ENCODE measurements at places on chromosomes 12 and 14.

GRCh38 chr12:94806617-94807016 lies 156.3 kb upstream of the TMCC3 start:
- DNase-seq, result no peak

GRCh38 chr12:103495469-103496456 lies at the start of gene C12orf42:
C12orf42 (minus strand) TSS chr12:103495968; CDS start chr12:103478426, 17,542 bp downstream.
- peak; percentile 87 for DNase-seq

- no peak for DNase-seq
Observed at GRCh38 chr12:67419810-67420209, 150.7 kb downstream of the CAND1 start.

GRCh38 chr12:52137746-52138145 lies 54.1 kb downstream of the KRT80 start:
- DNase-seq, result no peak

DNA sequence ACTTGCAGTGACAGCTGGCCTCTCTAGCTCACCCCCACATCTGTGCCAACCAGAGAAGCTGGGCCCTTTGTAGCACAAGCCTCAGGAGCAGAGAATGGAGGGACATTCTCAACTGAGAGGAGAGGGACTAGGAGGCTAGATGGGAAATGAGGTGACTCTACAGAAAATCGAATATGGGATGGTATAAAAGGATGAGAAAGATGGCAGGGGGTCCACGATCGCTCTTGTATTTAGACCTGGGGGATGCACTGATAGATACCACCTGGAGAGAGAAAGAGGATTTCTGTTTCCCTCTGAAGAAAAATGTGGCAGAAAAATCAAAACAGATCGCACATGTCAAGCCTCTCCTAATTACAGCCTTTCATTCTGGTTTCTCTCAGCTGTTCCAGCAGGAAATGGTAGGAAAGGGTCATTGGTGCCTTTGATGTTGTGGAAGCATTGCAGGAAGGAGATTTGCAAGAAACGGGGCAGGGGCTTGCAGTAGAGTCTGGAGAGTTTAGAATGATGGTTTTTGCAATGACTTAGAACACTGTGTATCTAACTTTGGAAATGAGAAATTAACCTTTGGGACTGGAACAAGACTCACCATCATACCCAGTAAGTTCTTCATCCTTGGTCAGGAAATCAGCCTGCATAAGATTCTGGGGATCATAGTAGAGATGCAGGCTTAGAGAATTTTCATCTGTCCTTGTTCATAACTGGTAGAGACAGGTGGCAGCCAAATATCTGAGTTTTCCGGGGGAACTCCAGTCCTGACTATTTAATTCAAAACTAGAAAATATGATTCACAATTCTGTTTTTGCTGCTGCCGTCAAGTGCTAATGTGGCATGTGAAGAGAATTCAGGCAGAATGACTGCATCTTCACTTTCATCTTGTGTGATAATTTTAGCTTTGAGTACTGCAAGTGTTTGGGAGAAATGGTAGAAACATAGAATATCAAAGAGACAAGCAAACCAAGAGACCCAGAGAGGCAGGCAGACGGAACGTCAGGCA lies 98.8 kb downstream of the DAD1 start:
- no peak for DNase-seq

- DNase-seq, result no peak
Observed at GRCh38 chr14:46279776-46280175, 371.8 kb downstream of the RPL10L start.

DNA sequence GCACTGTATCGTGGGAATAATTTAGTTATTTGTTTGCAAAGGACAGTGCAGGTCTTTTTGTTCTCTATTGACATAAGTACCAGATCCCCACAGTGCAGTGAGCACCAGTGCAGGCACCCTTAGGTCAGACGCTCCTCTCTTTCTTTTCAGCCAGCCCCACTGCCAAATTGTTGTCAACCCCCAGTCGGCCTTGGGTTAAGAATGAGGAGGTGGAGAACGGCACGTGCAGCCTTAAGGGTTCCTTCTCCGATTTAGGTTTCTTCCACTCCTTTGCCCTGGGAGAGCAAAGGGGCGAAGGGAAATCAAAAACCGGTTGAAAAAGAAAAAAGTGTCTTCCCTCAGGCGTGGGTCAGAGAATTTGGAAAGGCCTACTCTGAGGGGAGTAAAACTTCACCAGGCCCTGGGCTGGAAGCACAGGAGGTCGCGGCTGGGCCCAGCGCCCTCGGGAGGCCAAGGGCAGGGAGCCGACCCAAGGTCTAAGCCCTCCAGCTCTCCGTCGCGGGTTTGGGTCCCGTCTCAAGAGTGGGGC lies 4.3 kb downstream of the PAX9 start:
- DNase-seq, result no peak

DNA sequence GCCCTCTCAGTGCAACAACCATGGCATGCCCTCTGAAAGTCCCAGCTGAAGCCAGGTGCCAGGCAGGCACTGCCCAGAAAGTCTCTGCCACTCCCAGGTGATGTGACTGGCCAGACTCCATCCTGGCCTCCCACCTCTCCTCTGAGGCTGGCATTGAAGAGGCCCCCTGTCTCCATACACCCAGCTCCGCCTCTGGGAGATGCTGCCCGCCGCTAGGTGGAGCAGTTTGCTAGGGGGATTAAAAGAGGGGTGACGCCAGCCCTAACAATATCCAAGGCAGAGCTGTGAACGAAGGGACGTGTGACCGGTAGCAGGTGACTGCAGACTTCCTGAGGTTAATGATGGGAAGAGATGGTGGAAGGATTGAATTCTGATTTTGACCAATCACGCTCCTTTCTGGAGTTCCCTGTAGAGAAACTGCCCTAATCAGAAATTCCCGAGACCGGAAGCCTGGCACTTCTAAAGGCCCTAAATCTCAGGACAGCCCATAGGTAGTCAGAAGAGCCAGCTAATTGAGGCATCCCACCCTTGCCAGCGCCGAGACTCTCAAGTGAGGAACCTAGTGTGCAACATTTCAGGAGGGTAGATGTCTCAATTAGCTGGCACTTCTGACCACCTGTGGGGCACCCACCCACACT lies 8.3 kb upstream of the PLEK2 start:
- DNase-seq, result peak; percentile 74

- no peak for DNase-seq
Observed at GRCh38 chr14:23069413-23069806, 12.1 kb upstream of the CDH24 start.

DNA sequence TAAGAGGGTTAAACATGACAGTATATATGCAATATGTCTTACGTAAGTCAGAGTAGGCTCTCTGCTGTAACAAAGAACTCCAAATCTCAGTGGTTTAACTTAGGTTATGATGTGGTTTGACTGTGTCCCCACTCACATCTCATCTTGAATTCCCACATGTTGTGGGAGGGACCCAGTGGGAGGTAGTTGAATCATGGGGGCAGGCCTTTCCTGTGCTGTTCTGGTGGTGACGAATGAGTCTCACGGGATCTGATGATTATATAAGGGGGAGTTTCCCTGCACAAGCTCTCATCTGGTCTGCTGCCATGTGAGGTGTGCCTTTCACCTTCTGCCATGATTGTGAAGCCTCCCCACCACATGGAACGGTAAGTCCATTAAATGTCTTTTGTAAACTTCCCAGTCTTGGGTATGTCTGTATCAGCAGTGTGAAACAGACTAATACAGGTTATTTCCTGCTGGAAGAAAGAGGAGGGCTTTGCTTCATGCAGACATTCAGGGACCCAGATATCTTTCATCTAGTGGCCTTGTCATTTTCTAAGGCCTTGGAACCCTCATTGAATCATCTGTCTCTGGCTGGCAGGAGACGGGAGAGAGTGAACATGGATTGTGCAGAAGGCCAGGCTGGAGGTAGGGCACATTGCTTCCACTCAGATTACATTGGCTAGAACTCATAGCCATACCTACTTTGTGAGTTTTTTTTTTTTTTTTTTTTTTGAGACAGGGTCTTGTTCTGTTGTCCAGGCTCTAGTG lies 96.1 kb downstream of the CRADD start:
- no peak for DNase-seq

DNA sequence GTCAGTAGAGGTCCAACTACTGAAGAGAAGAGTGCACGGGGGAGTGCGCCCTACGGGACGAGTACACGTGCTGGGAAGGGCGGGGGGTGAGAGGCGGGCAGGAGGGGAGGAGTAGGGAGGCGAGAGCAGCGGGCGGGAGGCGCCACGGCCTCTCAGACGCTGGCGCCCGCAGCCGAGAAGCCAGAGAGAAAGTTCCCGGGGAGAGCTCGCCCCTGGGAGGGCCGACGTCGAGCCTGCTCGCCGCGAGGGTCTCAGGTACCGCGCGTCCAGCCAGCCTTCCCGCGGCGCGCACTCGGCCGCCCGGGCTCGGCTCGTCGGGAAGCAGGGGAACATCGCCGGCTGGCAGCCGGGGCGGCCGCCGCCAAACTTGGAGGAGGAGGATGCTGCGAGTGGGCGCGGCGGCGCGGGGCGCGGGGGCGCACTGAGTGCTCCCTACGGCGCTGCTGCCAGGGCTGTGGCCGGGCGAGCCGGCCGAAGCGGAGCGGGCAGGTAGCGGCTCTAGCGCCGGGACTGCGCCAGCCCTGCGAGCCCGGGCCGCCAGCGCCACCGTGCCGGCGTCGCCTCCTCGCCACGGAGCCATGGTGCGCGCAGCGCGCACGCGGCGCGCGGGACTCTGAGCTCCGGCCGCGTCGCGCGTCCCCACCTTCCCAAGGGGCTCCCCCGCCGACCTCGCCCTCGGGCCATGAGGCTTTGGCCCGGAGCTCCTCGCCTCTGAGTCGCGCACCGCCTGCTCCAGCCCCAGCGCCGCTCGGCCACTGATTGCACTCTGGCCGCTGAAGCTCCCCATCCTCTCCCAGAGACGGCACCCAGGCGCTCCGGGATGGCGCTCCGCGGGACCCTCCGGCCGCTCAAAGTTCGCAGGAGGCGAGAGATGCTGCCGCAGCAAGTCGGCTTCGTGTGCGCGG lies at the start of gene SLC24A4:
SLC24A4 (plus strand) TSS at position 155 of the 905 bp plus-strand sequence; CDS start at position 821, 666 bp downstream.
- peak; percentile 80 for DNase-seq

DNA sequence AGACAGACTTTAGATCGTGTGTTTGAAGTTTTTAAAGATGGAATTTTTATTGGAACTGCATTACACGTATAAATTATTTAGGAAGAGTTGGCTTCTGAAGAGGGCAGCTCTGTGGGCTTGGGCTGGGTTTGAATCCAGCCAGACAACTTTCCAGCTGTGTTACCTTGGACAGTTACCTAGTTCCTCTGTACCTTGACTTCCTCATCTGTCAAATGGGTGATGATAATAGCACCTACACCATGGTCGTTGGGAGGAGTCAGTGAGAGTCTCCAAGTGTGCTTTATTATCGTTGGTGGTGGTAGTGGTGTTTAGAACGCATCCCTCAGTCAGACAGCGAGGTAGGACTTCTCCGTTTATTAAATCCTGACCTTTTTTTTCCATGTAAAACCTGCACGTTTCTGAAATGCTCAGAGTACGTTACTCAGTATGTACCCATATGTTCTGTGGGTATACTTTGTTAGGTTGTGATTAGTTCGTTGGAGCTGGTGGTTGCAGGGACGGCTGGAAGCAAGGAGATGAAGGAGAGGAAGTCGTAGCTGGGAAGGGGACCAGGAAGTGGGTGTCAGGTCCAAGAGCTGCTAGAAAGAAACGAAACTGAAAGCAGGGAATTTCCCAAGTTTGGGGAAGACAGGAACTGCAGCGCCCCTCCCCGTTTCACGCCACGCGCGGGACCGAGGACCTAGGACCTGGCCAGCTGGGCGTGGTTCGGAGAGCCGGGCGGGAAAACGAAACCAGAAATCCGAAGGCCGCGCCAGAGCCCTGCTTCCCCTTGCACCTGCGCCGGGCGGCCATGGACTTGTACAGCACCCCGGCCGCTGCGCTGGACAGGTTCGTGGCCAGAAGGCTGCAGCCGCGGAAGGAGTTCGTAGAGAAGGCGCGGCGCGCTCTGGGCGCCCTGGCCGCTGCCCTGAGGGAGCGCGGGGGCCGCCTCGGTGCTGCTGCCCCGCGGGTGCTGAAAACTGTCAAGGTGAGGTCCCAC lies at the start of gene OAS3:
OAS3 (plus strand) TSS at position 734 of the 979 bp plus-strand sequence; CDS start at position 791, 57 bp downstream.
- peak; percentile 62 for DNase-seq

DNA sequence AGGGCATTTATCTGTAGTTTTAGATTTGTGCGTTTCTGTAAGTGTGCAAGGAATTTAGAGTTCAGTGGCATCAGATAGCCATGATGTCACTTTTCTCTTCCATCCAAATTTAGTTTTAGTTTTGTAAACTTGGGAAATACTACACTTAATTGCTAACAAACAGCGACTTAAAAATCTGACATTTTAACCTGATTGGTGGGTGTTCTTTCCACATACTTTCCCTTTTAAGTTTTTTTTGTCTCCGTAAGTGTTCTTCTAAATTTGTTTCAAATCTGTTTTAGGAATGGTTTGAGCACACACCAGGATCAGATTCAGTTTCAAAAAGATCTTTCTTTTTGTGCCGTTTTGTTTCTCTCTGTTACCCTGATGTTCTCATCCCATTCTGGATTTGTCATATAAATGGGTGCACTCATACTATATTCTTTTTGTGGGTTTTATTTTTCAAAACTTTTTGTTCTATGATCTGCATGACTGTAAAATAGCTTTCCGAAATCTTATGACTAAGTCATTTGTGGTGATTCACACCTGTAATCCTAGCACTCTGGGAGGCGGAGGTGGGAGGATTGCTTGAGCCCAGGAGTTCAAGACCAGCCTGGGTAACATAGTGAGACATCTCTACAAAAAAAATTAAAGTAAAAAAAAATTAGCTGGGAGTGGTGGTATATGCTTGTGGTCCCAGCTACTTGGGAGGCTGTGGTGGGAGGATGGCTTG lies 58.9 kb downstream of the FBXO34 start:
- no peak for DNase-seq

DNA sequence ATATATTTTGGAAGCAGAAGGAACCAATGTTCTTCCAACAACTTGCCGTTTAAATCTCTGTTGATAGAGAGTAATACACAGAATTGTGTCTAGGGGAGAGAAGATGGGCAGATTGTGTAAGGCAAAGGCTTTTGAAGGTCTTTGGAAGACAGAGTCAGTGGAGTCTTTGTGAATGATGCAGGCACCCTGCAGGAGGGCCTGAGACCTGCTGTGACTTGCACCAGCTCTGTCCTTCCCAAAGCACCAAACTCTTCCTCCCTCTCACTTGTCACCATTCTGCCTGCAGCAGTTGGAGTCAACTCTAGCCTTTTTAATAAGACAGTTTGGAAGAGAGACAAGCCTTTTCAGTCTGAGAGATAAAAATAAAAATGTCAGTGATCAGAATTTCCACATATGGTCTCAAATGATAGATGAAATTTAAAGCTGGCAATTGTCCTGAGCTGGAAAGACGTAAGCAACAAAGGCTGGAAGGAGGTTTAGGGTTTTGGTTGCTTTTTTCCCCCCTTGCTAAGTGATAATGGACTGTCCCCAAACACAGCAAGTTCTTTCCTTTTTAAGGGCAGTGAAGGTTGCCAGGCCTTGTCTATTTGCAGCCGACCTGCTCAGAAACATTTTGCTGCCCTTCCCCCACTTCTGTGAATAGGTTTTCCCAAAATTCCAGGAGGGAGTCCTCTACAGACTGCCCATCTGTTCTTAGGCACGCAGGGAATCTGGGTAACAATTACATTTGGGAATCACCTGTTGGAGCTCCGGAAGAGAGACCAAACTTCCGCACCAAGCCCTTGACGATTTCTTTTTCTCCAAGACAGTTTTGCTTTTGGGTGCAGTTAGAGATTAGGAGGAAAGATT lies 103.0 kb upstream of the NTF3 start:
- DNase-seq, result no peak

GRCh38 chr12:9797722-9798619 lies 29.3 kb upstream of the KLRF1 start:
- peak; percentile 41 for DNase-seq

- DNase-seq, result no peak
Observed at GRCh38 chr12:104458694-104459367, 2.1 kb downstream of the CHST11 start.

GRCh38 chr14:99720941-99721791 lies 37.1 kb downstream of the CYP46A1 start:
- DNase-seq, result no peak
